NCI-H2171 (cell line): ENCODE measurements at places on chromosomes 2 and 18.

DNA sequence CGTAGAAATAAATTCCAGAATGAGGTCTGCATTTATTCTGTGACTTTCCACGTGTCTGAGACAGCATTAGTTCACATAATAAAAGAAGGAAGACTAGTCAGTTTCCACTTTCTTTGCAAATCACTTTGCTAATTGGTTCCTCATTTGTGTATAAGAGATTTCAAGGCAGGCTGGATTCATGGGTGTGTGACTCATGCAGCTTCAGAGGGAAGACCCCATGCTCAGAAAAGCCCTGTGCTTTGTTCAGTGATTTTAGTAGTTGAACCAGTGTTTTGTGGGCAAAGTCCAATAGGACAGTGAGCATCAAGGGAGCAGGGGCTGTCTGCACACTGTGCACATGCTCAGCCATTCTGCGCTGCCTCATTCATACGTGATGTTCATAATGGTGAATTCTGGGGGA lies 297.8 kb downstream of the DLGAP1 start:
- DNase-seq: no peak

DNA sequence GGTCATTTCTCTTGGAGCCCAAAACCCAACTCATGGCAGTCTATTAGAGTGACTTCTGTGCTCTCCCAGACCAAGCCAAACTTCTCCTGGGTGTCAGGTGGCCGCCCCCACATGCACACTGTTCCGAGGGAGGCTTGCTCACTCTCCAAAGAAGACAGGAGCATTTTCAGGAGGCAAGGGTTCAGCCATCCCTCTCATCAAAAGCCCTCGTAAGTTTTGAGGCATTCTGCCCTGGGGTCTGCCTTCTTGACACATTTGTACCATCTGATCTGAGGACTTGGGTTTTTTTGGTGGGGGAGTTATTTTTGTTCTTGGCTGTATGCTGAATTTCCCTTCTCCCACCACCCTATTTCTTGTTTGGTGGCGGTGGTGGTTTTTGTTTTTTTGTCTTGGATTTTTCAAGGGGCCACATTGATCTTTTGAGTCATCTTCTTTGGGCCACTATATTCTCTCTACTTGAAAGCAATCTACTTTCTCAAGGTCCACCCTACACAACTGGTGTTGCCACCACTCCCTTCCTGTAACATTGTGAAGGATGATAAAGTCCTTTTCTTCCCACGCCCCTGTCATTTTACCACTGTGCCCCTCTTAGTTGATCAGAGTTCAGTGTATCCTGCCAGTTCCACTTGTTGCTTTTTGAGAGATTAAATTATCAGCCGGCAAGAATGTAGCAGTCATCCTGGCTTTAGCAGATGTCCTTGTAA lies 255.8 kb downstream of the CYP26B1 start:
- no peak for DNase-seq

- DNase-seq: no peak
Measured at GRCh38 chr2:174841350-174841749, 77.1 kb upstream of the CHRNA1 start.

GRCh38 chr2:189336276-189336975 lies 104.8 kb upstream of the WDR75 start:
- no peak for DNase-seq
